ENCODE measurements at places on chromosomes 2 and 18.
A peak's percentile ranks its signal among the peaks of the same experiment; 100 is the strongest.

- no peak for DNase-seq
Observed at GRCh38 chr18:1037776-1038175, 133.1 kb downstream of the ADCYAP1 start.

DNA sequence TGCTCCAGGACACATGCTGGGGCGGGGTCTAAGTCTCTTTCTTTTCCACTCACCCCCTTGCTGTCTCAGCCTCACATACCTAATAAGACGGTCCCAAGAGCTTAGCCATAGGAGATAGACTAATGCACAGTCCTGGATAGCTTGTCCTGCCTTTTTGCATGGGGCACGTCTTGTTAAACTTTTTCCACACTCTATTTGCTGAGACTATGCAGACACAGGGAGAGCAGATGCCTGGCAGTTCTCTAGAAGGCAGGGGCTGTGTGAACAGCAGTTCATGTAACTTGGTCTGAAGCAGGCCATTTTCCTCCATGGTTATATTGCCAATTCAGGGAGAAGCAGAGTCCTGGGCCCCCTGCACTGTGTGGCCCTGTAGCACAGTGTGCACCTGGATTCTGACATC is 142.1 kb downstream of the SEPTIN10 start:
- DNase-seq = no peak

- DNase-seq = no peak
Observed at GRCh38 chr2:227118353-227118752, 45.7 kb downstream of the COL4A4 start.

DNA sequence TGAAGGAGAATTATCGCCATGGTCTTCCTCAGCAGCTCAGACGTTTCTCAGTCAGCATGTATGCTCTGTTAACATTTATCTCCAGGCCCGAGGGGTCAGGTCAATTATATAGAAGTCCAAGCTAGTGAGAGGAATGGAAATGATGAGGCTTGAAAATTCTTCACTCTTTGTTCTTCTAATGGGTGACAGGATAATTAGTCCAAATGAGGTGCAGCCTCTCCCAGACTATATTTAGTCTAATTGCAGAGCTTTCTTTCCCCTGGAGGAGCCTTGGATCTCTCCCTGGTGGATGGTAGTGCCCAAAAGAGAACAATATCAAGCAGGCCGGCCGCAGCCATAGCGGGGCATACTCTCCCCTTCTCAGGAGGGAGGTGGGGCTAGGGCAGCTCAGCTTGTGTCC is 51.4 kb upstream of the DTNB start:
- DNase-seq = no peak

- DNase-seq = peak; percentile 4
Observed at GRCh38 chr2:186027922-186028321, 289.3 kb downstream of the FSIP2 start.

DNA sequence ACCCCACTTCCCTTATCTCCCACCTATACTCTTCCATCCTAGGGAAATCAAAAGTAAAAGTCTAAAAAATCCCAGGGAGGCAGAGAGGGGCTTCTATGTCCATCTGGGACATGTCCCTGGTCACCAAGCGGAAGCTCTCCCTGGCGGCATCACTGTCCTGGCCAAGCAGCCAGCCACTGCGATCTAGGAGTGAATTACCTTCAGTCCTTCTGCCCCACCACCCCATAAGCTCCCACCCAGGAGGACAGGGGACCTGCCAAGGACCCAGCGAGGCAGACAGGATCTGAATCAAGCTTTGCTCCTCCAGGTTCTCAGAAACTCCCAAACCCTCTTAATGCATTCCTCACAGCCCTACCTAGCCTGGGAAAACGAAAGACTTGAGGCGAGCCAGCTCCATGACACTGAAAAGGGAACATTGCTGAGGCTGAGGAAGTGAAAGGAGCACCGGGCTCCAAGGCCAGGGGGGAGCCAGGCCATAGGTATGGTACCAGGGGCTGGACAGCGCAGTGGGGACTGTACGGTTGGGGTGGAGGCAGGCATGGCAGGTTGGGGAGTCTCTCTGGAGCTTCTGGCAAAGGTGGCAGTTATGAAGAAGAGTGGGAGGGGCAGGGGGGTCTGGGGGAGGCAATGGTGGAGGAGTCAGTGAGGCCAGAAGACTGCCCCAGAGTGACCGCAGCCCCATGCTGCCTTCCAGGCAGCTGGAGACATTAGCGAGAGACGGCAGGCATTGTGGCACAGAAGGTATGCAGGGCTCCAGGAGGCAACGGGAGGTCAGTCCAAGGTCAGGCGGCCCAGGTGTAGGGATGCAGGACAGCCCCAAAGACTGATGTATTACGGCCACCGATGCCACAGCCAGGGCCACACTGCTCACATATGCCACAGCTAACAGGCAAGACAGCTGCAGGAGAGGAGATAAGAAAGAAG is 2.7 kb upstream of the SLC23A3 start:
- DNase-seq = no peak

DNA sequence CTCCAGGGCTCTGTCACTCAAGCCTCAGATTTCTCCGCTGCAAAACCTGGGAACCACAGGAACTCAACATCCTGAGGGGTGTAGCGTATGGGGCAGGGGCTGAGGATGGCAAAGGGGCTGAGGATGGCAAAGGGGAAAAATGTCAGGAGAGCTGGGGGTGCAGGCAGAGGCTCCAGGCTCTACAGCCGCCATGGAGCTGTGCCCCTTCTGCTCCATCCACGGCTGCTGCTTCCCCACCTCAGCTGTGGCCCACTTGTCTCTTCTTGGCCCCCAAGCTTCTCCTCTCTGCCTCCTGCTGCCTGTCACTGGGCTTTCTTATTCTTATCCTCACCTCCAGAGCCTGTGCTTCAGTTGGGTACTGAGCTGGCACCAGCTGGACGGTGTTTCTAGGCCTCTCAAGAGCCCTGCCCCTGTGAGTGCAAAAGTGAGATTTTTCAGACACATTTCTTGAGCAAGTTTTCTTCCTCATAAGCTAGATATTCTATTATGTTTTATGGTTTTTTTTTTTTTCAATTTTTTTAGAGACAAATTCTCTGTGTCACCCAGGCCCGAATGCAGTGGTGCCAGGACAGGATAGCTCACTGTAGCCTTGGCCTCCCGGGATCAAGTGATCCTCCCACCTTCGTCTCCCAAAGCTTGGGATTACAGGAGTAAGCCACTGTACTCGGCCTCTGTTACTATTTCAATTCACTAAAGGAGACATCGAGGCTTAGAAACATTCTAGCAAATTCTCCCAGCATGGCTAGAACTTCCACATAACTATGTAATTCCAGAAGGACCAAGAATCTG is 49.0 kb downstream of the MARCO start:
- no peak for DNase-seq

DNA sequence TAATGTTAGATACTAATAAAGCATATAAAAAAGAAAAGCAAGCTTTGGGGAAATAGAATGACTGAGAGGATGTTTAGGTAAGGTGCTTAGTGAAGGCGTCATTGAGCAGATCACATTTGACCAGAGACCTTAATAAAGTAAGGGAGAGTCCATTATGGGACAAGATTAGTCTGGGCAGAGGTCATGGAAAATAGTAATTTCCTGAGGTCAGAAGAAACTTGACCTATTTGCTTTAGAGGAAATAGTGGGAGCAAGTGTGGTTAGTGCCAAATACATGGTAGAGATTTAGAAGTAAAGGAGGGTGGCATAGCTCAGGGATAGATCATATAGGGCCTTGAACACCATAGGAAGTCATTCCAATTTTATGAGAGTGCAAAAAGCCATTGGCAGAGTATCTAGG is 24.5 kb upstream of the SLC8A1 start:
- no peak for DNase-seq

- no peak for DNase-seq
Observed at GRCh38 chr2:120511536-120511935, 165.6 kb downstream of the INHBB start.

- DNase-seq = no peak
Observed at GRCh38 chr18:34028324-34028723, 196.4 kb downstream of the NOL4 start.

GRCh38 chr2:223641082-223641481 is 38.9 kb upstream of the SCG2 start:
- no peak for DNase-seq

- no peak for DNase-seq
Observed at GRCh38 chr2:28437149-28437835, 44.6 kb downstream of the FOSL2 start.

DNA sequence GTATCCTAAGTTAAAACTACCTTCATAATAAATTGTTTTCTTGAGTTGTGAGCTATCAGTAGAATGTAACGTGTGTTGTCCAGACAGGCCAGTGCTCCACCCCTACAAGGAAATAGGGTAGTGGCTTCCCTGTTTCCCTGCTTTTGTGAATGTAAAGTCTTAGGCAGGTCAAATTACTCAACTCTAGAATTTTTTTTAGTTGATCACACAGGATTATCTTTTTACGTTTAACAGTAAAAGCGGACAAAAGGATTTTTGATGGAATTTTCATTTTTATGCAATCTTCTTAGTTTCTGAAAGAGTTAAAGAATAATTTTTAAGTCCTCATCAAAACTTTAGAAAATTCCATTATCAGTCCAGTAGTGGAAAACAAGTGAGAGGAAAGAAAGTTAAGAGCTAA is 38.2 kb downstream of the GPD2 start:
- DNase-seq = no peak

GRCh38 chr2:132937629-132938028 is 267.6 kb upstream of the LYPD1 start:
- DNase-seq = no peak

Measured in SIG-M5 (cell line).